Caudate nucleus (tissue), 63 donors: ENCODE measurements at places on chromosomes 6 and 20.
A peak's percentile ranks its signal among the peaks of the same experiment; 100 is the strongest.

DNA sequence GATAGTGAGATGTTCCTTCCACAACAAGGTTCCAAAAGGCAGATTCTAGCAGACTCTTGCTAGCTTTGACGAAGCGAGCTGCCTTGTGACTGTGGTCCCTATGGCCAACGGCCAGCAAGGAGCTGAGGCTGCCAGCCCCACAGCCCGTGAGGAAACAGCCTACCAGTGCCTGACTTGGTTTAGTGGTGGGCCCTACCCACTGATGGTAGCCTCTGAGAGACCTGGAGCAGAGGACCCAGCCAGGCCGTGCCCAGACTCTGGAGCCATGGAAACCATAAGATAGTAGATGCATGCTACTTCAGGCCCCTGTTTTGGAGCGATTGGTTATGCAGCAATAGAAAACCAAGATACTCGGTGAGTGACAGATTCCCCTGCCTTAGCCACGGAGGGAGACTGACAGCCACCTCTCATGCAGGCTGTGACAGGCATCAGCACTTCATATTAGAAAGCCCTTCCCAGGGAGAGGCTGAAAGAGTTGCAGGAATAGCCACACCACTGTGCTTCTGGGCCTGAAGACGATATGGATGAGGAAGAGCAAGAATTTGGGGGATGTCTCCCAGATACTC, 19.2 kb downstream of the PSMG4 start:
- DNase-seq, result no peak

- DNase-seq, result no peak
Observed at GRCh38 chr20:38126146-38126921, 38.7 kb downstream of the TGM2 start.

GRCh38 chr6:4224067-4224978, 88.9 kb upstream of the ECI2 start:
- DNase-seq, result no peak

DNA sequence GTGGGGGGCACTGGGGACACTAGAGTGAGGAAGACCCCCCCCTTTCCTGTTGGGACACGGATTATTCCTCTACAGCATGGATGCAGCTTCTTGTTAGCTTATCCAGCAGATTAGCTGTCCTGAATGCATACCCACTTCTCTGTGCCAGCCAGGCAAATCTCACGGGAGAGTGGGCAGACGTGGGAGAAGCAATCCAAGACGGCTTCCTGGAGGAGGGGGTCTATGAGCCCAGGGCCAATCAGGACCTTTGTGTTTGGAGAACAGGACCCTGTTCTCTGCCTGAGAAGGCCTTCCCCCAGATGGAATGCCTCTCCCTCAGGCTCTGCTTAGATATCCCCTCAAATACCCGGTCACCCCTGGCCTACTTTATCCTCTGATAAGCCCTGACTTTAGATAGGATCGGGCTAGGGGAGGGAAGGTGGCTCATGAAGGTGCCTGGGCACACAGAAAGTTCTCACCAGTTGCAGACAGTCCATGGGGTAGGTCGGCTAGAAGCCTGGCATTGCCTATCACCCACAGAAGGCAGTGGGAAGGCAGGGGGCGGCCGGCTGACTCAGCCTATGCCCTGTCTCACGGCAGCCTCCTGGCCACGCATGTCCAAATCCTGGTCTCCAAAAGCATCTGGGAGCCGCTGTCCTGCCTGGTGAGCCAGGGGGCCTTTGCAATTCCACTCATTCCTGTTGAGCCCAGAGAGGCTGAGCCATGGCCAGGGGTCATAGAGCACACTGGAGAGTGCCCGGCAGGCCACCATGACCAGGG, 34.7 kb downstream of the SUN5 start:
- no peak for DNase-seq

DNA sequence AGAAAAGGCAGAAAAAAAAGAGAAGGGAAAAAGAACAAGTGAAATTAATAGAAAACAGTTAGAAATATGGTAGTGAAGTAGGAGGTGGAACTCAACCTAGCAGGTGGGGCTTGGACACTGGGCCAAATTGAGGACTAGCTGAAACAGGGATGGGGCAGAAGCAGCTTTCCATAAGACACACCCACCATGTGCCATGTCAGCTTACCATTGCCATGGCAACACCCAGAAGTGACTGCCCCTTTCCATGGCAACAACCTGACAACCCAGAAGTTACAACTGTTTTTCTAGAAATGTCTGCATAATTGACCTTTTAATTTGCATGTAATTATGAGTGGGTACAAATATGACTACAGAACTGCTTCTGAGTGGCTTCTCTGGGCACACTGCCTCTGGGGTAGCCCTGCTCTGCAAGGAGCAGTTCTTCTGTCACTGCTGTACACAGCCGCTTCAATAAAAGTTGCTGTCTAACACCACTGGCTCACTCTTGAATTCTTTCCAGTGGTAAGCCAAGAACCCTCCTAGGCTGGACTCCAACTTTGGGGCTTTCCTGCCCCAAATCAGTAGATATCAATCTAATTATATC, 35.9 kb upstream of the SLC24A3 start:
- no peak for DNase-seq

- DNase-seq, result no peak
Observed at GRCh38 chr6:77987035-77987384, 334.2 kb downstream of the MEI4 start.

DNA sequence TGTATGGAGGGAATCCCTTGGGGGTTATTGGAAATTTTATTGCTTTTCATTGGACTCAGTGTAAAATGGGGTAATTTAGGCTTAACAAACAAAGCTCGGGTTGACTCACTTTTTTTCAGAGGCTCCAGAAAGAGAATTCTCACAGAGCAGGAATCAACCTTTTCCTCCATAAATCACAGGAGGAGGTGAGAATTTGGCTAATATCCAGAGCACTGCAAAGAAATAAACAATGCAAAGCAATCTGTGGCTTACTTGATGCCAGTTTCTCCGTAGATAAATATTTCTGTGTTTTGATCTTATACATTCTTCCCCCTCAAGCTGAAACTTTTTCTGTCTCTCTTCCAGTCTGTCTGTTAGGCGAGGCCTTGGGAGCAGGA, 176.6 kb downstream of the TSHZ2 start:
- DNase-seq, result no peak

- DNase-seq, result no peak
Observed at GRCh38 chr6:72789145-72789544, 167.3 kb downstream of the KCNQ5 start.

DNA sequence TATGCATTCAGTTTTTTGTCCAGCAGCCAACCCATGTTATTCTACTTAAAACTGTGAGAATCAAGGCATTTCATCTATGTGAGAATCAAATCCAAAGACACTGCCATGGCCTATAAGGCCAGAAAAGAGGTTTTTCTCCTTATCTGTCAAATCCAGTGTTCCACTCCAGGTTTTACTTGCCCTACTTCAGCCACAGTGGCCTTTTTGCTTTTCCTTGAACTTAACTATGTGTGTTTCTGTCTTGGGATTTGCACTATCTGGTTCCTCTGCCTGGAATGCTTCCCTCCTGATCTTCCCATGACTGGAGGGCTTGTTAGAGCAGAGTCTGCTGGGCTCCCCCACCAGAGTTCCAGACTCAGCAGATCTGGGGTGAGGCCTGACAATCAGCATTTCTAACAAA, 113.1 kb upstream of the DOK5 start:
- DNase-seq, result no peak

GRCh38 chr6:41466437-41466990, 79.7 kb upstream of the FOXP4 start:
- no peak for DNase-seq

GRCh38 chr6:109051301-109052017, 43.2 kb downstream of the SESN1 start:
- DNase-seq, result no peak

- no peak for DNase-seq
Observed at GRCh38 chr20:59295531-59295930, 4.9 kb upstream of the EDN3 start.

DNA sequence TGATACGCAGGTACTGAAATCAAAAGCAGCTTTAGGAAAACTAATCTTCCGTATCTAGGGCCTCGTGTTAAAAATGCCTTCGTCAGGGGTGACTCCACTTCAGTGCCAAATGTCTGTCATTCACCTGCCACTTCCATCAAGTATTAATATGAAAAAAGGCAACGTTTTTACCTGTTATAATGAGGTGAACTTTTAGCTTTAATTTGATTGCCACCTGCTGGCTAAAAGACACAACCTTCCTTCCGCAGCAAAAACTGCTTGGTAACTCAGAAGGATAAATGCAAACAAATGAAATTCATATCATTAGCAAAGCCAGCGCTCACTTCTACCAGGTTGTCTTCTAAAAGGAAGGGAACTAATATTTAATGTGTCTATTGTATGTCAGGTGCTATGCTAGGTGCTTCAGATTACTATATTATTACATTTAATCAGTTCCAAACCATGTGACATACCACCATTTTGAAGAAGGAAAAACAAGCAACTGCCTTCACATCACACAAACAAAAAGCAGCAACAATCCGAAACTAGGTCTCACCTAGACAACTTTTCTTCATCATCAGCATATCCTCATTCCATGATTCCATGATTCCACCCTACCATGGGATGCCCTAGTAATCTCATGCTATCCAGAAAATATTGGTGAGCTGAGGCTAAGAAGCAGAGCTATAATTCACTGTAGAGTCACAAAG, 20.6 kb upstream of the ARHGAP18 start:
- DNase-seq, result peak; percentile 10

DNA sequence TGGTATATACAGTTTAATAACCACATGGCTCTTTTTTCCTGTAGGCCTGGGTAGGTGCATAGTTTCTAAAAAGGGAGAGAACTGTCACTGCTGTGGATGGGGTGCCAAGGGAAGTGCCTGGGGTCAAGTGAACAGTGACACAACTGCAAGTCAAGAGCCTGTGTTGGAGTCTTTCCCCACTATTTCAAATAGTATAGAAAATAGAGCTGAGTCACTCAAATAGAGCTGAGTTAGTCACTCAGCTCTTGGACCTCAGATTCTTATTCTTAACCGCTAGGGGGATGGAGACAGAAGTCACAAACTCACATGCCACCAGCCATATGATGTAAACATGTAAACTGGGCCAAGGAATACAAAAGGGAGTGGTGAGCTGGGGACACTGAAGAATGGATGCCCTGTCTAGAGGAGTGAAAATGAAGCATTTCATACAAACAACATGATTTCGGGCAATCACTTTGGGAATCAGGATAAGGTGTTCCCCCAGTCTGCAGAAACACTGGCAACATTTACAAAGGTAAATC, 2.1 kb downstream of the NQO2 start:
- DNase-seq, result no peak

DNA sequence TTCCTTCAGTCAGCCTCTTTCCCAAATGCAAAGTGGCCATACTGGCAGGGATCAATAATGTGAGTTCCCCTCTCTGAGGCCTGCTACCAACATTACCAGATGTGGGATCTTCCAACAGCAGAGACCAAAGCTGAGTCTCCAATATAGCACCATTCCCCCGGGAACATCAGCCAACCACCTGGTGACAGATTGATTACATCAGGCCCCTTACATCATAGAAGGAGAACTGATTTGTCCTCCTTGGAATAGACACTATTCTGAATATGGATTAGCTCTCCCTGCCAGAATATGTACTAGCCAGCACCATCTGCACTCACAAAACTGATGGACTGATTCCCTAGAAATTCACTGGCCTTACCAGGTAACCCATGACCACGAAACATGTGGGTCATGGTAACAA, 61.9 kb upstream of the CARMIL1 start:
- DNase-seq, result no peak

GRCh38 chr6:36615018-36615761, 21.0 kb downstream of the SRSF3 start:
- DNase-seq, result no peak

GRCh38 chr20:23622839-23623343, 14.9 kb downstream of the CST3 start:
- no peak for DNase-seq

DNA sequence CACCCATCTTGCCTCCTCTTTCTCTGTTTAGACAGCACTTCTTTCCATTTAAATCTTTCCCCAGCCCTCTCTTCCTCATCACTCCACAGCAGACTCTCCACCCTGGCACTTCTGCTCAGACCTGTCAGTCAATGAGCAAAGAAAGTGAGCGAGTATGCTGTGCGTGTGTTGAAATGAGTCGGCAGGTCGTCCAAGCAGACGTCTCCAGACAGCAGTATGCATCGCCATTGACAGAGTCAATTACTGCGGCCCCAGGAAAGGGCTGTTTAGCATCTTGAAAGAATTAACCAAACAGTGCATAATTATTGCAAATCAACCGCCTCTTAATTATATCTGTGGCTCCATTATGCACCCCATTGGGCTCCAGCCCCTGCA, 54.8 kb upstream of the KCNG1 start:
- peak; percentile 2 for DNase-seq

DNA sequence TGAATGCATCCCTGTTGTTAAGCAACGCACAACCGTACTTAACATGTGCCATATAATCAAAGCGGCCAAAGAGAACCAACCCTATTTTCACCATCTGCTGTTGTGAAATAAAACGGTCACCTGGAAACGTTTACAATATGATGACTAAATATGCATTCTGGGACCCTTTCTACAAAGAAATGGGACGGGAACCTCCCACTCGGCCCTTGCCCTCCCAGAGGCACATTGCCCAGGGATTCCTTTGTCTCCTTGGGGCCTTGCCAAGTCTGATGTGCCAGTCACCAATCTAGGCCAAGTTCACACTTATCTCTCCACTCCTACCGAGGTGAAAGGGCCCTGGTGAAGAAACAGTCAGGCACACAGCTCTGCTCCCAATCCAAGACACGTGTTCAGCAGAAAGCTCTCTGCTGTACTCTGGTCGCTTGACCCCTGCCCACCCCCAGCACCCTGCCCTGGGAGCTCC, 427.4 kb upstream of the JARID2 start:
- no peak for DNase-seq

GRCh38 chr6:129789974-129790373, 71.1 kb downstream of the TMEM244 start:
- DNase-seq, result no peak

DNA sequence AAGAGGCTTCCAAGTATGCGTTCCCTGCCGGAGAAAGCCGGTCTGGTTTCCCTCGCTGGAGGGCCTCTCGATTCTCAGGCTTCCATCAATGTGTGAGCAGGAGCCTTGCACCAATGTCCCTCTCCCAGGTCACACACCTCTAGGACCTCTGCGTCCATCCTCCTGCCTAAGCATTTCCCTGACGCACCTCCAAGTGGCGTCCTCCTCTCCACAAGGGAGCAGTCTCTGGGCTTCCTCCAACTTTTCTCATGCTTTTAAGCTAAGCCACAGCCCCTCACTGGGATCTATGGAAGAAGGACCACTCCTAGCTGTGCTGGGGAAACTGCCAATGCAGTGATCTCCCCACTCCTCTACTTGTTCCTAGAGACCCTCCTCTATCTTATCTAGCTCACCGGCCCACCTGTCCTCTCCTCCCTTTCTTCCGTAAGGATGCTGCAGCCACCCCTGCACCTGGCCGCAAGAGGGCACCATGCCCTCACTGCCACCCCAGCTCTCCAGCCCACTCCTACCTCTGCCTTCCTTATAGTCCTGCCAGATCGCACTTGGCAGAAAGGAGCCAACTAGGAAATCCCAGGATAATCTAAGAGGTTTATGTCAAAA, 258.7 kb downstream of the LRFN2 start:
- DNase-seq, result peak; percentile 20

GRCh38 chr6:116251568-116252384, 2.1 kb downstream of the TSPYL4 start:
- no peak for DNase-seq

GRCh38 chr6:157230910-157231309, 92.4 kb downstream of the TMEM242 start:
- no peak for DNase-seq

- no peak for DNase-seq
Observed at GRCh38 chr6:73548458-73549446, 27.9 kb upstream of the EEF1A1 start.
